ENCODE measurements at places on chromosomes 4 and X.

- DNase-seq: no peak
These were observed 2.3 kb downstream of the SH3TC1 start for GRCh38 chr4:8201321-8201781.

DNA sequence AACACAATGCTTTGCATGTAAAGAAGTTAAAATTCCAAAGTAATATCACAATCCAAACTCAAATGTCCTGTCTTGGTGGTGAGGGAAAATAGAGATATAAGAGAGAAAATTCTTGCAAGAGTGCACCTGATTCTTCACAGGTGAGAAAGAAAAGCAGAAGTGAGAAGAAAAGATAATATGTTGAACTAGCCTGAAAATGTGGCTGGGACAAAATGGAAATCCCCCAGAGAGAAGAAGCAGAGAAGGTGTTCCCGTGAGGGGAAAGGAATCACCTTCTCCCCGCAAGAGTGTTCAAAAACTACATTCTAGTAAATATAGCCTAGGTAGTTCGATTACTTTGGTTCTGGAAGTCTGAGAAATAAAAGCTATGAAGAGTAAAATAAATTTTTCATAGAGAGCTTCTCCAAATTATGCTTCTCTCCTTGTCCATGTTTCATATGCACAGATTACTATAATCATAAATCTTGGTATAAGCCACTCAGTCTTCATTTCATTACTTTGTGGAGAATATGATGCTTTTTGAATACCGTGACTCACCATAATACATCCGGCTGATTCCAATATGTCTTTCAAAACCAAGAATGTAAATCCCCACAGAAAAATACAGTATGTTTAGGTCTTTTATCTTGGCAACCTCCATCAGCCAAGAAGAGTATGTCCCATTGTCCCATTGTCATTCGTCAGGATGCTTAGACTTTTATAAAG lies 63.1 kb downstream of the COX18 start:
- no peak for DNase-seq

- no peak for DNase-seq
These were observed 13.8 kb upstream of the CFAP299 start for GRCh38 chr4:80321776-80322175.

GRCh38 chrX:95728446-95728845 lies 956.2 kb upstream of the DIAPH2 start:
- no peak for DNase-seq

- DNase-seq: no peak
These were observed 16.5 kb downstream of the SH3KBP1 start for GRCh38 chrX:19870710-19871490.

DNA sequence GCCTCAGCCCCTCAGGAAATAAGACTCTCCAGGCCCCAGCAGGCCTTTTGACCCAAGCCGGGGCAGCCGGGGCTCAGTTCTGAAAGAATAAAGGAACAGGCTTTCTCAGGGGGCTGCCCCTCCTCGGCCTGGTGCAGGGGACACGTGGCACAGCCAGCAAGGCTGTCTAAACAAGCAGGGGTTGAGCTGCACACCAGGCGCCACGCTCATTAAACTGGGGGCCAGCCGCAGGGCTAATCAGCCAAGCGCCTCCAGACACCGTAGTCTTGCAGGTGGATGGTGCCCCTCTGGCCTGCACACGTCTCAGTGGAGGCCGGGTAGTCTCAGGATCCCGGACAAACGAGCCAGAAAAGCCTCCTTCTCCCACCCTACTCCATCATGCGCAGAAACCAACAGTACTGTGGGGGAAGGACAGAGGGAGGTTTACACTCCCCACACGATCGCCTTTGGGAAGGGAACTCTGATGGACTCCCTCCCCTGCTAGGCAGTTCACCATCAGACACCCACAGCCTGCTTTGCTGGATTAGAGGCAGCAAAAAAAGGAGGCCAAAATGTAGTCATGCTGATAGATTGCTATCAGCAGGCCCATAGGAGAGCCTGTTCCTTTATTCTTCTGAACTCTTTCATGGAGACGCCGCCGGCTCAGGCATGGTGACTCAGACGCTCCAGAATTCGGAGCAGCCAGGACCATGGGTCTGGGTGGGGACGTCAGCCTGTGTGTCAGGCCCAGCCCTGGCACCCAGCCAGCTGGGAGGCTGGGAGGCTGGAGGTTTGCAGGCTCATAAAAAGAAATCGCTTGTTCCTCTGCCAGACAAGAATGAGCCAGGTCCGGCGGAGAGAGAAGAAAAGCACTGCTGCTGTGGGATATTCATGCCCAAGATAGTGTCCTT lies 342.4 kb downstream of the BCOR start:
- DNase-seq: no peak

DNA sequence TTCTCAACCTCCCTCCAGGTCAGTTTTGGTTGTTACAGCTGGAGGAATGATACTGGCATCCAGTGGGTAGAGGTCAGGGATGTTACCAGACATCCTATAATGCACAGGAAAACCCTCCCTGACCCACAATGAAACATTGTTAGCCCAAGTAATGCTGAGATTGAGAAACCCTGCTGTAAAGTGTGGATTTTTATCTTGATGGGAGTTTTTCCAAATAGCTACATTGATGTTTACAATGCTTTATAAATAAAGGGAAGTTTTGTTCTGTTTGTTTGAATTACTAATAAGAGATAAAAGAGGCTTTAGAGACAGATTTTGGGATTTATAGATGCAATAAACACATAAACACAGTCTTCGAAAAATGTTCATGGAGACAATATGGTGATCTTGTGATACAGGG lies 194.0 kb upstream of the NUDT6 start:
- no peak for DNase-seq

DNA sequence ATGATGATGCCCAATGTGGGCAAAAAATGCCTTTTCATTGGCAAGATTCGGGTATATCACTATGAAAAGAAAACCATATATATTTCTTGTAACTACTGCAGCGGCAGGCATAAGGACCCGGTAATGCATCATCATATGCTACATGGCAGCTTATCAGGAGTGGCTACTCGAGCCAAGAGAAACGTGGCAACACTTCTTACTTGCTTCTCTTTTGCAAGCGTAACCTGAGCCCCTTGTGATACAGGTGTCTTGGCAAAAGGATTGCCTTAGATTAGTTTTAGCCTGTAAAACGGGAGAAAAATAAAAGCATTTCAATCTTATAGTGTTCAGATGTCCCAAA lies 280.3 kb downstream of the SPRY1 start:
- no peak for DNase-seq

Measured in NCI-H526 treated with DMSO at 0.1 percent for 48 hours (cell line).